ENCODE measurements at places on chromosomes 5 and 9.

- DNase-seq = no peak
Measured at GRCh38 chr9:135468854-135469521, 10.6 kb upstream of the PPP1R26 start.

DNA sequence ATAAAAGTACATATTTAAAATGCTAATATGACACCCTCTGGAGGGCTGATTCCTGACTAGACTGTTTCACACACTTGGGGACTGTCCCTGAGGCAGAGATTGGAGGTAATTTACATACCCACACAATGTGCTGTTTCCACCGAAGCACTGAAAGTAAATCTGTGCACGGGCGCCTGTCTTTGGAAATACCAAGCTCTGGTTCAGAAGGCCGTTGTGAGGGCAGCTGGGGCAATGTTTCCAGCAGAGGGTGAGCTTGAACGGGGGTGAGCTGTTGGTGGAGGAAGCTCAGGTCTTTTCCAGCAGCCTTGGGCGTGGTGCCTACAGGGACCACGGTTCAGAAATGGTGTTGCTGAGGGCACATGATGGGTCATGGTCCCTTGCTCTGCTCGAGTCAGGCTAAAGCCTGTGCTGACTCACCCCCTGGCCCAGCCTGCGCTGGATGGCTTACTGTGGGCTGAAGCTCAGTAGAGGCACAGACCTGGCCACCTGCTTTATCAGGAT, 25.8 kb upstream of the HMCN2 start:
- no peak for DNase-seq

- DNase-seq = no peak
Measured at GRCh38 chr5:72065751-72066255, 41.5 kb upstream of the MAP1B start.

DNA sequence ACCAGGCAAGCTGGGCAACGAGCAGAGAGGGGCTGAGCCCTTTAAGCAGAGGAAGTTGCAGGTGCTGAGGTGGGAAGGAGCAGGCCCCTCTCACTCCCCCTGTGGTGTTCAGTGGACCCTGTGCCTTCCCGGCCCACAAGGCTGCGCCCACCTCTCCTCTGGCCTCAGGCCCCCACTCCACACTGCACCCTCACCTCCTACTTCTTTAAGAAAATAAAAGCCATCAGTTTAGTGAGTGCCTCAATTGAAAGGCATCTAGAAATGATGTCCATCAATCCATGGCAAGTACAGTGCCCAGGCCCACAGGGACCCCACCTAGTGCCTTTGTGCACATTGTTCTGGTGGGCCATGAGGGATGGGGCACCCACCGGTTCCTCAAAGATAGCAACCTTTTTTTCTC, 158.0 kb downstream of the PAX5 start:
- DNase-seq = no peak

GRCh38 chr9:116656501-116656971, 30.6 kb upstream of the TRIM32 start:
- DNase-seq = no peak

GRCh38 chr9:84174486-84174885, 166.1 kb downstream of the SLC28A3 start:
- DNase-seq = no peak

GRCh38 chr5:56330167-56330566, 97.0 kb upstream of the ANKRD55 start:
- DNase-seq = peak; percentile 28

- peak; percentile 41 for DNase-seq
Measured at GRCh38 chr9:121282277-121283079, 14.5 kb downstream of the GSN start.

- DNase-seq = no peak
Measured at GRCh38 chr9:111514967-111515366, 10.0 kb upstream of the ZNF483 start.

DNA sequence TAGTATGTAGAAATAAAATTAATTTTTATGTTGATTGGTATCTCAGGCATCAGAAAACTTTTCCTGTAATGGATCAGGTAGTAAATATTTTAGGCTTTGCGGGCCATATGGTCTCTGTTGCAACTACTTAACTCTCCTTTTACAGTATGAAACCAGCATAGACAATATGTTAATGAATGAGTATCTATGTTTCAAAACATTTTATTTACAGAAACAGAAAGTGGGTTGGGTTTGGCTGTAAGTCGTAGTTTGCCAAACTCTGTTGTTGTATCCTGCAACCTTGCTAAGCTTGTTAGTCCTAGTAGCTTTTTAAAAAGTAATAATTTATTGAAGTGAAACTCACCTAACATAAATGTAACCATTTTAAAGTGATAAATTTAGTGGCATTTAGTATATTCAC, 132.1 kb downstream of the NR3C1 start:
- no peak for DNase-seq

DNA sequence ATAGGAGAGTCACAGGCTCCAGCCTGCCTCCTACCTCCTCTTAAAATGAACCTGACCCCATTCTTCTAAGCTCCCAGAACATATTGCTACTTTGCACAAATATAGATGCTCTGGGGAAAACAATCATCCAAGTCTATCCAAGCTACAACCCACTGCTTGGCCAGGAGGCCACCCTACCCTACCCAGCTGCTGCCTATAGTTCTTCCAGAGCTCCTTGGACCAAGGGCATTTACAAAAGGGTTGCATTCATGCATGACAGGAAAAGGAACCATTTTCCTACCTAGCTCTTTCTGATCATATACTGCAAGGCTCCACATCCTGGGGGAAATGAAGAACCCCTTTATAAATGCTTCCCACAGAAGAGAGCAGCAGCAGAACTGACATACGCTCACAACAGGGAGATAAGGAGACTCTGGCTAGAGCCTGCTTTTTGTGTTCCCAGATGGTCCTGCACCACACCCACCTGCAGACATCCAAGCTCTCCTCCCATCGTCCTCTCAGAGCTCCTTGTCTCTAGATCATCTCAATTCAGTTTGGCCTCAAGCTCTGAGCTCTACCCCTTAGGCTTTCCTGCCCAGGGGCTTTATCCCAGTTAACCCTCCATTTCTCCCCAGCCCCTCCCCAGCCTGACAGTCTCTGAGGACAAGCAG, 185.5 kb downstream of the SPOCK1 start:
- DNase-seq = no peak

DNA sequence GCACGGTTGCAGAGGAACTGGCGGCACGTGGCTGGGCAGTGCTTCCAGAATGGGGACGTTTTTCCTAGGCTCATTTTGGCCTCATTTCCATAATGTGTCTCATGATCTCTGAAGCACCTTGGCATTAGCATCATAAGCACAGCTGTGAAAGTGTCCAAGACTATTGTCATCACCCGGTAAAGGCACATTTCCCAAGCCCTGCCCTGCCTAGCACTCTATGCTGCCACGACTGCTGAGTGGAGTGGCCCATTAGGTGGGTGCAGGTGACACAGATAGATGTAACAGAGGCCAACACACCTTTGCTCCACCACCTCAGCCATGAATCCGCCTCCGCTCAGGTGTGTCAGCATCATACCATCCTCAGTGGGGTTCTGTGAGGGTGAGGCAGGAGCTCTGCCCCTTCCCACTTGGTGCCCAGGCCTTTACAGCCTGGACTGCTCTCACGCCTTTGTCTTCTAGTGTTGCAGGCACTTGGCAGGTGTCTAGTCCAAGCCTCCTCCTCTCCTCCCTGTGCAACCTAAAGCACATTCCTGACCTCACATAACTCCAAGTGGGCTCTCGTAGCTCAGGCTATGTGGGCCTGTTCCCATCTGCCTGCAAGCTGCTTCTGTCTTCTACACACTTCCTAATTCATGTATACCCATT, 213.0 kb downstream of the FSTL4 start:
- no peak for DNase-seq

DNA sequence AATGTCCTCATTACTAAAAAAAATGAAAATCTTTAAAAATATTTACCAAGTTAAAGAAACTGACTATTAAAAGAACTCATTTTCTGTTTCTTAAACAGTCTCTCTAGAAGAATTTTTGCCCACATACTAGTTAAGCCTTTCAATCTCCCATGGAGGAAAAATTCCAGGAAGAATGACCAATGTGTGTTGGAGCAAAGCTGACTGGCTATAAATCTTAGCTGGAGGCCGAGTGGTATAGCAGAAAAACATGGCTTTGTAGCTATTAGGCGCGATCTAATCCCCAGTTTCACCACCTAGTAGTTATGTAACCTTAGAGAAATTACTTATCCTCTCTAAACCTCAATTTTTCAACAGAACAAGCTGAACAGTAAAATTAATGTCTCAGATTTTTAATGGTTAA, 135.5 kb upstream of the PRLR start:
- no peak for DNase-seq

DNA sequence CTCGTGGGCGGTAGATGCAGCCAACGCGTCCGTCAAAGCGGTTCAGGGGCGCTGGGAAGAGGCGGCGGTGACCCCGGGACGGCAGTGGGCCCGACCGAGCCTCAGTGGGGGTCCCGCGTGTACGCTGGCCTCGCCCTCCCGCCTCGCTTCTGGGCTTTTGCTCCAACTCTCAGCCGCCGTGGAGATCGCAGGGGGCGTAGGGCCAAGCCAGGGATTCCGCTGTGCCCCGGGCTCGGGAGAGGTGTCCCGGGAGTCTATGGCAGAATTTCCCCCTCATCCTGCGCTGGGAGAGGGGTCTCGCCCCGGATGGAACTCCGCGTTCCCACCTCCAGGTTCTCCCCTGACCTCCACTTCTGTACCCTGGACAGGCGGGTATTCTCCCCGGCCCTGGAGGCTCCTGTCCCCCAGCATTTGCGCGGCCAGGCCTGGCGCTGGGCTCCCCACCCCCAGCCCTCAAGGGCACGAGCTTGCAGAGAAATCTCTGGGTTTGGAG, 131.9 kb downstream of the MRPL36 start:
- DNase-seq = no peak

- DNase-seq = no peak
Measured at GRCh38 chr5:181121675-181122561, 9.1 kb downstream of the OR2V1 start.

DNA sequence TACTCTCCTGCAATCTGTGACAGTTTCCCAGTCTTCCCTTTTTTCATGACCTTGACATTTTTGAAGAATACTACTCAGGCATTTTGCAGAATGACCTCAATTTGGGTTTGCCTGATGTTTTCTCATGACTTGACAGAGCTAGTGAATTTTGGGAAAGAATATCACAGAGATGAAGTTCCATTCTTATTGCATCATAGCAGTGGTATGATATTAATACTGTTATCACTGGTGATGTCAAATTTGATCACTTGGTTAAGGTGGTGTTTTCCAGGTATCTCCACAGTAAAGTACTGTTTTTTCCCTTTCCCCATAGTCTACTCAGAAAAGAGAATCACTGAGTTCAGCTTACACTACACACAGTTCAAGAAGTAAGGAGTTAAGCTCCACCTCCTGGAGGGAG, 56.2 kb upstream of the XPA start:
- no peak for DNase-seq

DNA sequence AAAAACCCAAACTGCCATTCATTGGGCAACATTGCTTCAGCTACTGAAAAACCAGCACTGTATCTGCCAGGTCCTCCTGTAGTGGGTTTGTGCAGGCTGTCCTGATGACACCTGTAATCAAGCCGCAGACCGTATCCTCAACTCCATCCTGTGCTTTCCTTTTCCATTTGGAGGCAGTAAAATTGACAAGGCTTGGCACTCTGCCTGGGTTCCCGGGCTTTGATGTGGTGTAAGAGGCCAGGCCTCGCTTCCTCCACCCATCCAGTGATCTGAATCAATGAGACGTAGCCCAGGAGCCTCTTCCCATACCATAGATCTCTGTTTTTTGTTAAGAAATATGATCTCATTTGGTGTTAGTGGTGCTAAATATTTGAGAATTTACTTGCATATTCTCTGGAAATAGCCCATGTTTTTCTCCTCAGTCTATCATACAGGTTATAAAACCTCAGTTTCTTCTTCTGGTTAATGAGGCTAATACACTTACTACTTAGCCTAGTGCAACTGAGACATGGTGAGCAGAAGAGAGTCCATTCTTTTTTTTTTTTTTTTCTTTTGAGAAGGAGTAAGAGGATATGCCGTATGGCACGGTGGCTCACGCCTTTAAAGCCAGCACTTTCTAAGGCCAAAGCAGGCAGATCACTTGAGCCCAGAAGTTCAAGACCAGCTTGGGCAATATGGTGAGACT, 34.8 kb downstream of the LSM11 start:
- no peak for DNase-seq

DNA sequence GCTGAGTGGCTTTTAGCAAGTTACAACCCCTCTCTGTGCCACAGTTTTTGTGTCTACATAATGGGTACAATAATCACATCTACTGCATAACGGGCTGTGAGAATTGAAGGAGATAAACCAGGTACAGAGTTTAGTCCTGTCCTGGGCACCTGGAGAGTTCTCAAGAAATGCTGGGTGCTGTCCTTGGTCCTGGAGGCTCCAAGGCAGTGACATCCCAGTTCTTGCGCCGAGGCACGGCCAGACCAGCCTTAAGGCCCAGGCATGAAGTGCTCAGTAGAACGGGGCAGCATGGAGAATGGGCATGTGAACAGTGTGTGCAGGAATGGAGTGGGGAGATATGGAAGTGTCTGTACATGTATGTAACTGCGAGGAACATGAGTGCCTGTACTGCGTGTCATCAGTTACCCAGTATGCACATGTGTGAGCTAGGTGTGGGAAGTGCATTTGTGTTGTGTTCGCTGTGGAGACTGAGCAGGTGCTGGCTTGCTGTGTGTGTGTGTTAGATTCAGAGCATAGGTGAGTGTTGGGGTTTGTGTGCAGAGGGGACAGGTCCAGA, 6.3 kb upstream of the UNC5A start:
- DNase-seq = no peak

DNA sequence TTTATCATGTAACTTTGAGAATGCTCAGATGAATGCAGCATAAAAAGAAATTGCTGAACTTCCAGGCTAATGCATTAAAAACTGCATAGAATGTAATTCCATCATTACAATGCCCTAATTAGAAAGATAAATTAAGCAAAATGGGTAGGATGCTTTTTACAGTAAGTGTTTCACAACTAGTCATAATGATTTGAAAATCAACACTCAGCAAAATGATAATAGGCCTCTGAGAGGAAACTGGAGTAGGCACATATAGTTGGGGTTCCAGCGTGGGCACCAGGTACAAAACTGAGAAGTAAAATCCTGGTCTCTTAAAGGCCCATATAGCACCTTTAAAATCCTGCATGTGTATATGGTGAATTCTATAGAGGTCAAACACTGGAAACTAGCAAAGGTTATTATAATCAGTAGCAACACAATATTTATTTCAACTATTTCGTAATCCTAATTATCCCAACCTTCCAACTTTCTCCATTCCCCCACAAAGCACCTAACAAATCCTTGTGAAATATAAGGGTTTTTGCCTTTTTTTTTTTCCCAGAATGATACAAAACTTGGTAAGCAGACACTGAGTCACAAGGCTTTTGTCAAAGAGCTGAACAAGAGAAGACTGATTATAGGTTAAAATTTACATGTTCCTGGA, 108.0 kb upstream of the NR5A1 start:
- no peak for DNase-seq

GRCh38 chr5:170532935-170533334, 29.1 kb downstream of the KCNIP1 start:
- DNase-seq = no peak

GRCh38 chr5:172383191-172383802, 71.0 kb downstream of the SH3PXD2B start:
- no peak for DNase-seq

DNA sequence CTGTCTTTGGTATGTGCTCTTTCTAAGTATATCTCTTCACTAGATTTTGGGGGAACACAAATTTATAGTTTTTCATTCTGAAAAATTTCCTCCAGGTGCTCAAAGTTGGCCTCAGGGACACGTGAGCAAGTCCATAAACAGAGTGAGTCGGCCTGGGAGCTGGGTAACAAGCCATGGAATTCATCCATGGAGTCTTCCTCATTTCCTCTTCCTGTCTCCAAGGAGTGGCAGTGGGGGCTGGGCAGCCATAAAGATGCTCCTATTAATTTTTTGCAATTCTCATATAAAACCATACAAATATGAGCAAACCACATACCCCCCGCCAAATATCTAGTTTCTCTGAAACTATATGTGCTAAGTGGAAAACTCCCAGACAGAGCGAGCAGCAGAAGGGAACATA, 136.6 kb upstream of the OTULINL start:
- no peak for DNase-seq

All from hippocampal formation (tissue), 2 donors.